Cortex of kidney (tissue), 1 donor: ENCODE measurements at places on chromosomes 16 and 17.

- no peak for DNase-seq
These were observed 93.7 kb downstream of the CA10 start for GRCh38 chr17:52064791-52065211.

DNA sequence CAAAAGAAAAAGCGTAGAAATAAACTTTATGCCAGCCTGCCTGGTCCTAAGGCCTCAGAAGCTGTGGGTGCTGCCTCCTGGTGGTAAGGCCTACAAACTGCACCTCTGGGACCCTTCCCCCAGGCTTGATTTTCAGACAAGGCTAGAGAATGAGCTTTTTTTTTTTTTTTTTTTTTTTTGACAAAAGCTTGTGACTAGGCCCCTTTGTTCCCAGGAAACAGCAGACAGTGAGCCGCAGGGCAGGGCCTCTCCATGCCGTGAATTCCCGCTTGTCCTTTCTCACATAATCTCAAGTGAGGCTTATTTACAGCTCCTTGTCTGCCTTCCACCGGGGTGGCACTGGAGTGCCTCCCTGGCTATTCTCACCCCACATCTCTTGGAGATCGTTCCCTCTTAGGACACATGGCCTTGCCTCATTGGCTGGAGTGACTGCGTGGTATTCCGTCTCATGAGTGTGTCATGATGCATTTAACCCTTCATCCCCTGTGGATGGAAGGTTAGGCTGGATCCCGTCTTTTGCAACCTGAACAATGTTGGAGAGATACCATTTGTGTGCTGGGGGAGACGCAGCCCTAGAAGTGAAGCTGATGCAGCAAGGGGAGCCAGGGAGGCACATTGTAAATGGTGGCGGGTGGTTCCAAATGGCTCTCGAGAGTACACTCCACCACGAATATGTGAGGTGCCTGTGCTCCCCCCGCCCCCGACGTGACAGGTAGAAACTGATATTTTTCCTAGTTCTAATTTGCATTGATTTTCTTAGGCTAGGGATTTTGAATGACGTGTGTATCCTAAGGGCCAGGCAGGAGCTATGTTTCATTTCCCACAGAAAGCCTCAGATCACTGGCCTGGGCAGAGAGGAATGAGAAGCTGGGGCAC lies 49.6 kb downstream of the USP22 start:
- DNase-seq = no peak

DNA sequence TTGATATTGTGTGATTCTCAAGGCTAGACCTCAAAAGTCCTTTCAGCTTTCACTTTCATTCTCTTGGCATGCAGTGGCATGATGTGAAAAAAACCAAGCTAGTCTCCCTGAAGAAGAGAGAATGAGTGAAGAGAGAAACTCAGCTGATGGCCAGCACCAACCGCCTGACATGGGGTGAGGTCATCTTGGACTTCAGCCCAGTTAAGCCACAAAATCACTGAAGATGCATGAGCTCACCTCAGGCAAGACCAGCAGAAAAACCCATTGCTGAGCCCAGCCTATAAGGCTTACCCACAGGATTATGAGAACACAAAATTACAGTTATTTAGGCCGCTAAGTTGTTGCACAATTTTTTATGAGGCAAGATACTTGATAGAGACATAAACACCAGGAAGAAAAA lies 496.5 kb downstream of the TOX3 start:
- DNase-seq = no peak

DNA sequence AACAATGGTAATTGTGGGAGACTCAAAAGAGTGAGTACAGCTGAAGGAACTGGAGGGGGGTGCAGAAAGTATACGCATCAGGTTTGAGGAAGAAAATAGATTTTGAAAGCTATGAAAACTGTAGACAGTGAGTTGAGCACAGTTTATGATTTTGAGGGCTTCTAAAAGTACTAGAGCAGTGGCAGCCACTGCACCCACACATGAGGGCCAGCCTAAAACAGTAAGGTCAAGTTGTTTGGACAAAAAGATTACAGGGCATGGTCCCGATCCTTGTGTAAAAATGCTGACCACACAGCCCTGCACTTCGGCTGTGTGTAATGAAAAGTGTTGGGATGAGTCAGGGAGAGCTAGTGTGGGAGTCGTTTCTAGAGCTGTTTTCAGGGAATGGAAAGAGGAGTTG lies 2282.1 kb downstream of the TP53TG3F start:
- DNase-seq = no peak

DNA sequence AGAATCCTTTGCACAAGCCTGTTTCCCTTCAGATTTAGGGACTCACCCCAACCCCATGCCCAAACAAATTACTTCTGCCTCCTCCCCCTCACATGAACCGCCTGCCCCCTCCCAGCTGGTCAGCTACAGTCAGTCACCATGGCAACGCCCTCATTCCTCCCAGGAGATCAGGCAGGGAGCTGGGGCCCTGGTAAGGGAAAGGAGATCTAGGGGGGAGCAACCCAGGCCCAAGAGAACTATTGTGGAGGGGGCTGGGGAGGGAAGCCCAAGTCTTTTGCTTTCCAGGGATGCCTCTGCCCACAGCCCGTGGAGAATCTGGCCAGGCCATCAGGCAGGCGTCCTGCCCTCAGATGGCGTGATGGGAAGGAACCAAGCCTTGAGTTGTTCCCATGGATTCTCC lies 2.8 kb downstream of the FAM171A2 start:
- no peak for DNase-seq

GRCh38 chr17:35373984-35374765 lies 754 bp upstream of the SLFN11 start:
- DNase-seq = no peak

GRCh38 chr17:3559270-3559645 lies 1.6 kb upstream of the TRPV3 start:
- DNase-seq = no peak

GRCh38 chr17:44204441-44204882 lies 4.8 kb upstream of the ATXN7L3 start:
- DNase-seq = no peak

DNA sequence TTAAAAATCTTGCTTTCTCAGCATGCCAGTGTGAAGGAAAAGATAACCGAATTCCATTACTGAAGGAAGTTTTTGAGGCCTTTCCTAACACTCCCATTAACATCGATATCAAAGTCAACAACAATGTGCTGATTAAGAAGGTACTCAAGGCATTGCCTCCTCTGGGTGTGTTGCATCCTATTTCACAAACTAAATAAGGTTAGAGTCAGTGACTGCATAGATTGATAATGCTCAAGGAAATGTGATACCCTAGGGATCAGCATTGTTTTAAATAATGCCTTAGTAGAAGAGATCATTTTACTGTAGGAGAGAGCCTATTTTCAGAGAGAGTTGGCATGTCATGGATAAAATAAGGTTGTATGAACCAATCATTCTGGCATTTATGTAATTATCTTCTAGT lies 36.8 kb downstream of the GDPD1 start:
- DNase-seq = no peak

DNA sequence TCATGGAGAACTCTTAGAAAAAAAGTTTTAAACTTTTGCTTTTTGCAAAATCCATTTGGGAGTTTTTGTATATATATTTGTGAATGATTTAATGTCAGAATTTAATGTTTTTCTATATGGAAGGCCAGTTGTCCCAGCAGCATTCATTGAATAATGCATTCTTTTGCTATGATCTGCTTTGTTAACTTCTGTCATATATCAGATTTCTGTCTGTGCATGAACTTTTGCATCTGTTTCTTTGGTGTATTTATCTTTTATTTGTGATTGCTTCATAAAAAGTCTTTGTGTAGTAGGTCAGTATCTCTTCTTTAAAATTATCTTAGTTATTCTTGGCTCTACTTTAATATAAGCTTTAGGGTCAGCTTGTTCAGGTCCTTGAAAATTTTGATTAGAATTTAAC lies 84.2 kb downstream of the MAP2K4 start:
- DNase-seq = no peak

- DNase-seq = no peak
These were observed 19.9 kb upstream of the C16orf87 start for GRCh38 chr16:46850619-46851555.

- no peak for DNase-seq
These were observed 87.4 kb downstream of the MSI2 start for GRCh38 chr17:57343717-57344116.

- no peak for DNase-seq
These were observed 33.4 kb downstream of the UBE2G1 start for GRCh38 chr17:4333041-4333440.

- DNase-seq = no peak
These were observed 67.5 kb downstream of the AMFR start for GRCh38 chr16:56357765-56358322.

- DNase-seq = no peak
These were observed 34.5 kb downstream of the ABCC1 start for GRCh38 chr16:15983898-15984297.

DNA sequence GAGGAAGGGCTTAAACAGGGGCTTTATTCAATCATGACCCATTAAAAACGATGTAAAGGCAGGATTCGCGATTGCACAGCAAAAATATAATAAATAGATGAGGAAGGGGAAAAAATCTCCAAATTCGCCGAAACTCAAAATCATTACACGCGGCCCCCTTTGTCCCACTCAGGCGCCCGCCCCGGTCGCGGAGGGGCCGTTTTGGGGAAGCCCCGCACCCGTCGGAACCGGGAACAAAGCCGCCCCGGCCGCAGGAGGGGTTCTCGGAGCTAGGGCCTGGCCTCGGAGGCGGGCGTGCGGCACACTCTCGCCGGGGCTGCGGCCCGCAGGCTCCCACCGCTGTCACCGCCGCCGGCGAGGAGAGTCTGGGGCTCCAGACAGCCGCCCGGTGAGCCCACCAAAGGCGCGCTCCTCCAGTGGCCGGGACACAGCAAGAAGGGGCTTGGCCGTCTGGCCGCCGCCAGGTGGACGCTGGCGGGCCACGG lies 521 bp downstream of the C16orf87 start:
- DNase-seq = no peak

- DNase-seq = no peak
These were observed 204.1 kb upstream of the CIBAR2 start for GRCh38 chr16:85316321-85316919.

DNA sequence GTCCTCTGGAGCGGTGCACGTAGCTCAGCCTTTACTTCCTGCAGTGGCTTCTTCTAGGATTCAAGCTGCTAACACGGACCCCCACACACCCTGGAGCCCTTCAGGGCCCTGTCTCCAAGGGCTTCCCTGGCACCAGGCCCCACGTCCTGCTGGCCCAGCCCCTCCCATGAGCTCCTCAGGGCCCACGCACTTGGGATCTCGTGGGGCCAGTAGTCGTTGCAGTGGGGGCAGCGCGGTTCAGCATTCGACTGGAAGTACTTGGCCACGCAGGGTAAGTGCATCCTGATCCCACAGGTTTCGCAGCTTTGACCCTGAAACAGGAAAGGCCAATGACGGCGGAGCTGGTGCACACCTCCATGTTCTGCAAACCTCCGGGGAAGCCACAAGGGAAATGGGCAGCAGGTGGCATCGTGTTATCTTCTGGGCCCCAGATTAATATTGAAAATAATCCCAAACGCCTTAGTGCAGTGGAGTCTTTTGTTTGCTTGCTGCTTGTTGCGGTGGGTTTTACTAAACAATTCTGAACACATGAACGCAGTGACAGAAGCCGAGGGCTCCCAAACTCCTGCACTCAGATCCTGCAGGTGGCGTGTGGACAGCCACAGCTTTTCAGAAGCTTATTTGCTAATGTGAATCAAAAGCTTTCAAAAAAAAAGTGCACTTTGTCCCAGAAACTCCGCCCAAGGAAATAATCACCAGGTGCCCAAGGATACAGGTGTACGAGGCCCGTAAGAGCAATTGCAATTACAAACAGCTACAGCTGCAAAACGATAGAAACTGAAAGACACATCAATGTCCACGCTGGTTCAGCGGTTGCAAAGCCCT lies 22.4 kb downstream of the KDM8 start:
- no peak for DNase-seq

DNA sequence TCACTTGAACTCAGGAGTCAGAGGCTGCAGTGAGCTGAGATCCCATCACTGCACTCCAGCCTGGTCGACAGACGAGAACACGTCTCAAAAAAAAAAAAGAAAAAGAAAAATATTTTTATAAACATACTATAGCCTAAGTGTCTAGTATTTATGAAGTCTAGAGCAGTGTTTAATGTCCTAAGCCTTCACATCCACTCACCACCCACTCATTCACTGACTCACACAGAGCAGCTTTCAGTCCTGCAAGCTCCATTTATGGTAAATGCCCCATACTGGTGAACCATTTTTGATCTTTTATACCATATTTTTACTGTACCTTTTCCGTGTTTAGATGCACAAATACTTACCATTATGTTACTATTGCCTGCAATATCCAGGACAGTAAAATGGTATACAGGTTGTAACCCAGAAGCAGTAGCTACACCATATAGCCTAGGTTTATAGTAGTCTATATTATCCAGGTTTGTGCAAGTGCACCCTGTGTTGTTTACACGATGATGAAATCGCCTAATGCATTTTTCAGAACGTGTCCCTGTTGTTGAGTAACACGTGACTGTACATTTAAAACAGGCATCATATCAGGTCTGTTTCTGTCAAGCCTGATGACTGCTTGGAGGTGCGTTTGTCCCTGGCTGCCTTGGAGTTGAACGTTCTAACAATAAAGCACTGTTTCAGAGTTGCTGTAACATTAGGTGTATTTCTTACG lies 10.1 kb downstream of the NUDT7 start:
- no peak for DNase-seq

DNA sequence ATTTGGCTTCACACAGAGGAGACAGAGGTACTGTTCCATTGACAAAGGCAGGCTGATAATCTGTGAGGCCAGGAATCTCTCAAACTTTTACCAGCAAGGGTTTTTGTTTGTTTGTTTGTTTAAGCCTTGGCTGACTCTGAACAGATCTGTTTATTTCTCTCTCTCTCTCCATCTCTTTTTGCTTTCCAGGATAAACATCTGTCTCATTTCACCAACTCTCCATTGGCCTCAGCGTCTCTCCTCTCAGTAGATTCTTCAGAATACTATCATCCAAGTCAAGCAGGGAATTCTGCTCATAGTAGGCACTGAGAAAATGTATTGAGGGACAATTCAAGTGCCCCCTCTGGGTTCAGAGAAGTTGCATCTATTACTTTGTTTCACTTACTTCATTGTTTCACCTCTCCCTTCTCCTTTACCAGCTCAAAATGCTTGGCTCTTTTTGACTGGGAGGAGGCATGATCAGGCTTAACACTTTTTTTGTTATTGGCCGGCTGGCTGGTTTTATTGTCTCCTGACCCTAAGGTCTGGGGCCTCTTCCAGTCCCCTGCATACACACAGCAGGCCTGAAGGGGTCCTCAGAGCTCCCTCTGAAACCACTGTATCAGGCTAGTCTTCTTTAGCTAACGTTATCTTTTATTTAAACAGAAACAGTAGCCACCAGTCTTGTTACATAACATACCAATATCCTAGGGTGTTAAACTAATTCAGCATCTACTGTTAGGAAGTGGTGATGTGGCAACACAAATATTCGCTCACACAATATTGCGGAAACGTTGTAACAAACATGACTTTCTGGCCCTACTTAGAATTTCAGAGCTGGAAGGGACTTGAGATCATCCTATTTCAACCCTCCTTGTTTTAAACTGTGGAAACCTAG lies 2.0 kb upstream of the YPEL2 start:
- DNase-seq = no peak
